ENCODE measurements at places on chromosomes 2 and 18.

DNA sequence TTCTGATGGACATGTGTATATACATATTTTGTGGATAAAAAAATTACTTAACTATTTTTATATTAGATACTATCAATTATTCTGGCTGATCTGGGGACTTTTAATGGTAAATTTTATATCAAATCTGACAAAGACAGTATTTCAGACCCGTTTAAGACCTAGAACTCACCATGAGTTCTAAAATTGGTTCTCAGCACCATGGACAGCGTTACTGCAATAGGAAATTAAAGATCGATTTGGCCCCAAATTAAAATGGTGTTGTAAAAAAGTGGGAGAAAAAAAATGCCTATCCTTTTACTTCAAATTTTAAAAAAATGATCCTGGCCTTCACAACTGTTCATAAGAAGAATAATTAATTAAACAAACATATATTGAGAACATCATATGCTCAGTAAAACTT lies 919 bp upstream of the SCN2A start:
- peak; percentile 46 for DNase-seq

GRCh38 chr2:201452058-201452921 lies 750 bp downstream of the STRADB start:
- peak; percentile 21 for DNase-seq

- DNase-seq = no peak
These were observed 52.4 kb downstream of the BIN1 start for GRCh38 chr2:127054604-127054930.

GRCh38 chr2:158100411-158100810 lies 1.3 kb upstream of the UPP2 start:
- DNase-seq = no peak

DNA sequence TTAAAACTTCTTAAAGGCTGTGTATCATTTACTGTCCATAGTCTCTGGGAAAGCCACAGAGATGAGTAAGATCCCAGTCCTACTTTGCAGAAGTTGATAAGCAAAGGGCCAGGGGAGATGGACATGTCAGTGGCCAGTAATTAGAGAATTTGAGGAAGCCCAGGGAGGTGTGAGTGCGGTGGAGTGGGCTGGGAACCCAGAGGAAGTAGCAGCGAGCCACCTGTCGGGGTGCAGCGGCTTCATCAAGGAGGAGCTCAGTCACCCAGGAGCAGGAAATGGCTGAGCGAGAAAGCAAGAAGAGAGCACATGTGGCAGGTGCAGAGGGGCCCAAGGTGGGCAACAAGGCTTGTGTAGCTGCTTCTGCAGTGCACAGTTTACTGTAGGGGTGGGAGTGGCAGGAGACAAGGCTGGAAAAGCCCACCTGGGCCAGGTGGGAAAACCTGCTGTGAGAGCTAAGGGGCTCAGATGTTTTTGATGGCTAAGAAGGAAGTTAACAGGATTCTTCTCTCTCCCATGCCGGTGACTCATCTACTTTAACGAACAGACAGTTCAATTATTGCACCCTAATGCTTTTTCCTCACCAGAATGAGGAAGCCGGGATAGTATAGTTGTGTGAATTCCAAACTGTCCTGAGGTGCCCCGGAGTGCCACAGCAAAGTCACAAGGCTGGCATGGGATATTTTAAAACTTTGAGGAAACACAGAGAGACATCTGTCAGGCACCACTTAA lies 34.8 kb upstream of the MGAT5 start:
- no peak for DNase-seq

DNA sequence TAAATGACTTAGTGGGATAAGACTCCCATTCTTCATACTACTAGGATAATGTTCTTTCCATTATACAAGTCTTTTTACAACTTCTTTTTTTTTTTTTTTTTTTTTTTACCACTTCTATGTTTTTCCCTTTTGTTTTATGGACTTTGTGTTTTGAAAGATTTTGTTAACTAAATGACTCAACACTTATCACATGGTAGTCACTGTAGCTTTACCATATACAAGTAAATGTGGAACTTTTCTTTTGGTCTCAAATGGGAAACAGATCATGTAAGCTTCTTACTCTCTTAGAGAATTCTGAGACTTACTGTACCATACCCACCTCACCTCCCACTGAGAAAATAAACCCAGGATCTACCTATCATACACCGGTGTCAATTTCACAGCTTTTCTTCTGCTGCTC lies 590.3 kb upstream of the CDH2 start:
- DNase-seq = no peak

- DNase-seq = peak; percentile 91
These were observed 15.3 kb downstream of the CROCC2 start for GRCh38 chr2:240921311-240921994.

GRCh38 chr2:15881120-15881433 lies 59.3 kb upstream of the MYCN start:
- no peak for DNase-seq

DNA sequence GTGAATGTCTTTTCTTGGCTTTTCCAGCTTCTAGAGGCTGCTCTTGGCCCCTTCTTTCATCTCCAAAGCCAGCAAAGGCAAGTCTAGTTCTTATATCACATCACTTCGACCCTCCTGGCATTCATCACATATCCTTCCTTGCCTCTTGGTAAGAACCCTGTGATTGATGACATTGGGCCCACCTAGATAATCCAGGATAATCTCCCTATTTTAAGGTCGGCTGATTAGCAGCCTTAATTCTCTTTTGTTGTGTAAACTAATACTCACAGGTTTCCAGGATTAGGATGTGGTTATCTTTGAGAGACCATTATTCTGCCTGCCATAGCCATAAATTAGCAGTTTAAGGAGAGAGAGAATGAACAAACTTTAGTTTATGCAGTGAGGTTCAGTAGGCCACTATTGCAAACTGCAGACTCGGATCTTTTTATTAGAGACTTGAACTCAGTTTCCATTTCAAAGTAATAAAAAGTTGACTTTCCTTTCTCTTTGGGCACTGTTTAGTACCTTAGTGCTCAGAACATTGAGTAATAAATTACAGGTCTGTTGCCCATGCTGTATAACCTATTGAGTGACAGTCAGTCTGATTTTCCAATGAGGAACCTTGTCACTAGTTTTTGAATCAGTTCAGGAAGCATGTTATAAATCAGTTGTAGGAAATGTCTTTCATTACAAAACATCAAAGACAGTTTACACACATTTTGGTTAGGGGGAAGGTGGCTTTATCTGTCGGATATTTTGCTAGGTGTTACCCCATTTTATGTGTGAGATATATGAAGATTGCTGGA lies 4.5 kb downstream of the NDUFV2 start:
- DNase-seq = no peak

- DNase-seq = no peak
These were observed 42.9 kb downstream of the SRBD1 start for GRCh38 chr2:45567974-45568789.

DNA sequence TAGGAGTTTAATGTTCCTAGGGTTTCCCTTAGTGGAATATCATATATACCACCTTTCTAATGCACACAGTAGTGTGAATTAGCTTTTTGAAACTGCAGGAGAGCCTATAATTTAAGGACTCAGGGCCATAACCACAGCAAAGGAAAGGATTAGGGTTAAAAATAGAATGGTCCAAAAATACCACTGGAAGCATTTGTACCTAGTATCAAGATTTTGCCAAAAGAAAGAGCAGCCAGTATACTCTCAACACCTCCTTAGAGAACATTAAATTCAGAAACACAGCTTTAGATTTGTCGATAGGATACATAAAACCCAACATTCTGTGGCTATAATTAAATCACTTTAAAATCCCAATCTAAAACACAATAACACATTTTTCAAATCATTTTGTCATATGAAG lies 634.9 kb downstream of the EPHA4 start:
- DNase-seq = no peak

DNA sequence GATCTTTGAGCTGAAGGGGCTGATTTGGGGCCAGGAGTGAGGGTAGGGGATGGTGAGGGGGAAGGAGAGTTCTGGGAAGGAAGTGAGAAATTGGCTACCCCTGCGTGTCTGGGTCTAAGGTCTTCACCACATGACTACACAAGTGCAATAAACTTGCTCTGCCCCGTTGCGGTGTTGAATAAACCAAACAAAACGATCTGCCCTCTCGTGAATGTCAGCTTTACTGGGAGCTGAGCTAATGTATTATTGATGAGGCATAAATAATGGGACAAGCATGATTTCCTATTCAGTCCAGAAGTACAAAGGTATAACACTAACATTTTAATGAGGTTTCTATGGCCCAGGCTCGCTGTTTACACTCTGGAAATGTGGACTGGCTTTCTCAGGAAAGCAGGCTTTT lies 8.0 kb upstream of the CFAP221 start:
- no peak for DNase-seq

GRCh38 chr2:103435010-103435409 lies 673.2 kb downstream of the TMEM182 start:
- peak; percentile 21 for DNase-seq

- no peak for DNase-seq
These were observed 147.3 kb downstream of the B3GNT2 start for GRCh38 chr2:62343206-62343605.

DNA sequence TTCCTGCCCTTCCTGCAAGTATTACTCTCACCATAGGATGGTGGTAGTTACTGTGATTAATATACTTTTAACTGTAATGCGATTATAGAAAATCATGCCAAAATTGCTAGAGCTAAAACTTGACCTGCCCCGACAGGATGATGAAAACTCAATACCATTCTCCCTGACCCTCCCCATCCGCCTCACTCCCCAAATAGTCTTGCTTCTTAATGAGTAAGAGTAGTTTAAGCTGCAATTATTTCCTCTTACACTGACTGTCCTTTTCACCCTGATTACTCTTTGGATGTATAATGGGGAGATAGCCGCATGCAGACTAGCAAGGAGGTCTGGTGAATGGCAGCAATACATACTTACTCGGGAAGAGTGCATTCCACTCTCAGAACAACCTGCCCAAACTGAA lies 269.6 kb upstream of the SIX3 start:
- DNase-seq = no peak

GRCh38 chr18:2237706-2238105 lies 333.6 kb downstream of the METTL4 start:
- DNase-seq = no peak

- no peak for DNase-seq
These were observed 136.5 kb downstream of the DSEL start for GRCh38 chr18:67379981-67380380.

GRCh38 chr18:25735459-25735858 lies 355.0 kb downstream of the SS18 start:
- no peak for DNase-seq

- DNase-seq = no peak
These were observed 99.4 kb upstream of the RASGRP3 start for GRCh38 chr2:33377048-33377447.

DNA sequence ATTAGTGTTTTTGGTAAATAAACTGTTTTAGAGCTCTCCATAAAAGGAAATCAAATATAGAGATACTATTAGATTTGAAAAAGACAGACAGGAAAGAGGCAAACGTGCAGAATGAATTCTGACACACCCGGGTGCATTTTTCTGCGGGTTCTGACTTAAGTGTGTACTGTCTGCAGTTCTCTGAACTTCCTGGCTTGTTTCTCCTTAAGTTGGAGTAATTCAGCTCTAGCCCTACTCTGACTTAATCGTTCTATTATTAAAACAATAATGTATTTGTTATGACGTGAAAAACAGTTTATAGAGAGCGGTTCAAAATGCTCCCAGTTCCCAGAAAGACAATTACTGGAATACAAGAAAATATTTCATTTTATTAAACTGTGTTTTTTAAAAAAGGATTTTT lies 305.9 kb downstream of the ARHGAP15 start:
- DNase-seq = no peak

GRCh38 chr18:27081701-27082100 lies 103.4 kb downstream of the CHST9 start:
- no peak for DNase-seq

DNA sequence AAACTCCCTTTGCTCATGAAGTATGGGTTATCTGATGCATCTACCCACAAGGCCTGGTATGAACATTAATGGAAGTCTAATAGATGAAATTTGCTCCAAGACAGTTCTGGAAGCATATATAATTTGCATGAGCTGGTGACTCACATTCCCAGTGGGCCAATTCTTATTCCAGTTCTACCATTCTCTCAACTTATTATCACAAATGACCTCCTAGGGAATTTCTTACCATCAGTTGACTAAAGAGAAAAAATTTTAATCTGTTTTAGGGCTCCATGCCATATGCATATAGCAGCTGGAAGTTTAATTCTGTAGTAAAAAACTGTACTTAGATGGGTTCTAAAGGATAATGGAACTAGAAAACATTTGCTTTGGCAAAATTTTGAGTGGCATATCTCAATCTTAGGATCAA lies 165.2 kb upstream of the COL3A1 start:
- no peak for DNase-seq

GRCh38 chr2:7280790-7281189 lies 363.6 kb downstream of the RNF144A start:
- DNase-seq = no peak

GRCh38 chr18:1047406-1047805 lies 142.7 kb downstream of the ADCYAP1 start:
- no peak for DNase-seq

DNA sequence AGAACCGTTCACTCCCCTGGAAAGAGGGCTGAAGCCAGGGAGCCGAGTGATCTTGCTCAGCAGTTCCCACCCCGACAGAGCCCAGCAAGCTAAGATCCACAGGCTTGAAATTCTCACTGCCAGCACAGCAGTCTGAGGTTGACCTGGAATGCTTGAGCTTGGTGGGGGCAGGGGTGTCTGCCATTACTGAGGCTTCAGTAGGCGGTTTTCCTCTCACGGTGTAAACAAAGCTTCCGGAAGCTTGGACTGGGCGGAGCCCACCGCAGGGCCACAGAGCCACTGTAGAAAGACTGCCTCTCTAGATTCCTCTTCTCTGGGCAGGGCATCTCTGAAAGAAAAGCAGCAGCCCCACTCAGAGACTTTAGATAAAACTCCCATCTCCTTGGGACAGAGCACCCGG lies 180.8 kb downstream of the WDR7 start:
- no peak for DNase-seq

DNA sequence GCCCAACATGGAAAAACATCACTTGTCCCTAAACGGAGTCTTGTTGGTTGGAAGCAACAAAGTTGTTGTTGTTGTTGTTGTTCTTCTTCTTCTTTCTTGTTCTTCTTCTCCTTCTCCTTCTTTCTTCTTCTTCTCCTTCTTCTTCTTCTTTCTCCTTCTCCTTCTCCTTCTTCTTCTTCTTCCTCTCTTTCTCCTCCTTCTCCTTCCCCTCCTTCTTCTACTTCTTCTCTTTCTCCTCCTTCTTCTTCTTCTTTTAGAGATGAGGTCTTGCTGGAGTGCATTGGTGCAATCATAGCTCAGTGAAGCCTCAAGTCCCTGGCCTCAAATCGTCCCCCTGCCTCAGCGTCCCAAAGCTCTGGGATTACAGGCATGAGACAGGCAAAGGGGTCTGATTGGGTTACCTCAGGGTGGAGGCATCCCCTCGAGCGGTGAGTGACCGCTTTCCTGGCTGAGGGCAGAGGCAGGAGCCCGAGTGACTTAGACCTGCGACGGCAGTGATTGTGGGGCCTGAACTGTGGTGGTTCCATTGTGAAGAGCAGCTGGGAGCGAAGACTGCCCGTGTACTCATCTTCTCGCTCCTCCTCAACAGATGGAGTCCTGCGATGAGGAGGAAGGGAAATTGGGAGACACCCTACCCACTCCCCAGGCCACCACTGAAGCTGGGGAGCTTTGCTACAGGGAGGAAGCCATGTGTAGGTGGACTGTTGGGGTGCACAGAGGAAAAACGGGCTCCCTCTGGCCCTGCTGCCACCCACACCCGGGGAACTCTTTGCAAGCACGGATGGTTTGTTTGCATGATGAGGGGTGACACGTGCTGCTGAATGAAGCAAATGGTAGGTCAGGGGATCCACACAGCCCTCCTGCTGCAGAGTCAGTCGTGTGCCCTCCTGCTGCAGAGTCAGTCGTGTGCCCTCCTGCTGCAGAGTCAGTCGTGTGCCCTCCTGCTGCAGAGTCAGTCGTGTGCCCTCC lies 7.0 kb upstream of the PER2 start:
- DNase-seq = no peak

GRCh38 chr18:34862561-34862960 lies 152.5 kb downstream of the DTNA start:
- no peak for DNase-seq
